ENCODE measurements at places on chromosomes 7 and 10. TPM values are rescaled to one million over a fixed set of nuclear protein-coding genes. Genes with fewer than 3 reads are reported as not detected.

LIPK gene
- total RNA-seq: not detected

ZC3HAV1 gene
- total RNA-seq: 45.8 TPM

MUC3A gene
- total RNA-seq: not detected

DEPP1 gene
- total RNA-seq: 20.6 TPM

HTR5A gene
- not detected for total RNA-seq

ZNF503 gene
- 90.3 TPM for total RNA-seq

IFIT5 gene
- total RNA-seq: 6.7 TPM

SPDYE2 gene
- not detected for total RNA-seq

PLA2G12B gene
- total RNA-seq: not detected

CALHM1 gene
- total RNA-seq: not detected

All from adrenal gland (tissue), 19 donors.